CD4-positive, alpha-beta T cell treated with Interleukin-17A for 4 hours (primary cell): ENCODE measurements at places on chromosomes 5 and 9.

DNA sequence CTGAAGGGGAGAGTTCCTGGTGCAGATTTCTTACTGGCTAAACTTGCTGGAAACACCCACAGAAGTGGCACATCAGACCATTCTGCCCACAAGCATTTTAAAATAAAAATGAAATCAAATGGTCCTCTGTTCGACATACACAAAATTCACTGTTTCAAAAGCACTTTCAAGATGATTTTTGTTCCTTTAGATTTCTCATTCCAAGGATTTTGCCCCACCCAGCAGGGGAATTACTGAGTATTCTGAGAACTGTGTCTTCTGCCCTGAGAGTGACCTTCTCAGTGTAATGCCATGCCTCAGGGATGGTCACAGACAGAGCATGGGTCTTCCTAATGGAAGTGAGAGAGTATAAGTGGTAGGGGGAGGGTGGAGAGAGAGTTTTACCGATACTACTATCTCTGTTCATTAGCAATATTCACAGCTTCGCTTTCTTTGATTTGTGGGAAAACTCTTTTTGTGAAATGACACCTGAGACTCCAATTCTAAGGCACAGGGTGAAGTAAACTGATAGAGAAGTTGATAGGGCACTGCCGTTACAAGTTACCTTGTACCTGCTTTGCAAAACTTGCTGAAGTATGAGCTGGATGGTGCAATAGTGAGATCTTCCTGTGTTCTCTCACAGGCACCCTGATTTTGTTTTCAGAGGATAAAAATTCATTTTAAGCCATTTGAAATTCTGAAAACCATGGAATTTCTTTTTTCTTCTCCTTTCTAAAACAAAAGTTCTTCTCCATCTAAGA is 95.8 kb upstream of the CD180 start:
- no peak for DNase-seq

DNA sequence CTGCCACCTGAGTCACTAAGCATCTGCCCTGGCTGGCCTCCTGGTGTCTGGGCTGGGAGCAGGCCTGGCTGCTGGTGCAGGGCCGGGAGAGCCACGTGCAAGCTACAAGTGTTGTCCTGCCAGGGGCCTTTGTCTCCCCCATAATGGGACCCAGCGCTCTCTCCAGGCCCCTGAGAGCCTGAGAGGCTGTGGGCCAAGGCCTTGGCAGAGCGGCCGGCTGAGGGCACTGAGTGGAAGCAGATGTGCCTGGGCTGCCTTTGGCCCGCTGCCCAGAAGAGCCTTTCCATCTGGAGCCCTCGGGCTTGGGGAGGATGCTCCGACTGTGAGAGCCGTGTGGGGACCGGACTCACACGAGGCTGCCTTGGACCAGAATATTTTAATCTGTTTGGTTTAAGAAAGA is 185.5 kb downstream of the RGS3 start:
- DNase-seq: no peak

DNA sequence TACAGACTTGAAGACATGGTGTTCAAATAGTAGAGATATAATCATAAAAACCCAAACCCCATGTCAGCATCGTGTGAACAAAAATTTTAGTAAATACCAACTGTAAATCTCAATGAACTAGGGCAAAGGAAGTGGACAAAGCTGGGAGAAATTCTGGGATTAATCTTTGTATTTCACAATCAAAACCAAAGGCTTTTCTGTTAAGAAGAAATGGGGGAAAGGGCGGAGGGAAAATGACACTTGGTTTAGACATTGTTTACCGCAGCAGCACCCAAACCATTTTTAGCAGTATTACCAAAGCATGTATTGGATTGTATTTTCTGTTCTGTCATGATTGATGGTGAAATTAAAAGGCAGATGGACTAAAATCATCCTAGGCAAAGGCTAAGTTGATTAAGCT is 134.2 kb upstream of the PRSS3 start:
- DNase-seq: no peak

DNA sequence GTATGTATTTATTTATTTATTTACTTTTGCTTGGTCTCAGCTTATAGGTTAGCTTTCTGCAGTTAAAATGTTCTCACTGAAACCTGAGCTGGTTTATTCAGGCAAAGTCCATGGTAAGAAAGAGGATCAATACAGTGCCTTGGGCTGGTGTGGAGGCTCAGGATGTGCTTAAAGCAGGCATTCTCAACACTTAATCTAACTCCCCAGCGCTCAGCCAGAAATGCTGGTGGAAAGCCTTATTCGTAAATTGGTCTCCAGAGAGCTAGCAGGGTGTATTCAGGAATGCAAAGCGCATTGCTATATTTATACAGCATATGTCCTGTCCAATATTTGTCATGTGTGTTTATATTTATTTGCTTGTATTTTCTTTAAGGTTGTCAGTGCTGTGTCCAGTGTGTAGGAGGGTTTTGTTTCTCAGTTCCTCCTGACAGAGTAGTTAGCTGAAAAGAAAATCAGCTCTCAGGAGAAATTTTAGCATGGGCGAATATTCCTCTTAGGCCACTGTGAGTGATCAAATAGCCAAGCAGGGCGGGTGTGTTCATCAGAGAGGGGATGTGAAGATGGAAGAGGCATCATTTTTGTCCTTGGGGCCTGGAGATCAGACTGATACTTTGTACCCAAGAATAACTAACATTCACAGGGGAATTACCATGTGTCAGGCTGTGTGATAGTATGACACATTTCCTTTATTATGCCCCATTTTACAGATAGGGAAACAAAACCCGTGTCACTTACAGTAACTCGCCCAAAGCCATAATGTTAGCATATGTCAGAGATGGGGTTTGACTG is 65.8 kb downstream of the DOCK2 start:
- DNase-seq: no peak

DNA sequence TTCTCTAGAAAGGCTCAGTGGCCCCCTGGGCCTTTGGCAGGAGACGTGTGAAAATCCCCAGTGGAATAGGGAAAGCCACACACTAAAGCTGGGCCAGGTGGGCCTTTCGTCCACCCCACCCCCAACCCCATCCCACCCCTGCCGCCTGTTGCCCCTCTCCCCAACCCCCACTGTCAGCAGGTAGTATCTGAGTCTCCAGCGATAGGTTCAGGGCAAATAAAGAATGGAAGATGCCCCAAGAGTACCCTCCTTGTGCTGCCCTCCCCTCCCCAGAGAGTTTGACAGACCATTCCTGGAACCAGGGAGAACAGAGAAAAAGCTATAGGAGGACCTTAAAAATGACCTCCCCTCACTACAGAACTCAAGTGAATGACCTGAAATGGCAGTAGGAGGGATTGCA is 36.7 kb upstream of the UBE2D2 start:
- DNase-seq: no peak

DNA sequence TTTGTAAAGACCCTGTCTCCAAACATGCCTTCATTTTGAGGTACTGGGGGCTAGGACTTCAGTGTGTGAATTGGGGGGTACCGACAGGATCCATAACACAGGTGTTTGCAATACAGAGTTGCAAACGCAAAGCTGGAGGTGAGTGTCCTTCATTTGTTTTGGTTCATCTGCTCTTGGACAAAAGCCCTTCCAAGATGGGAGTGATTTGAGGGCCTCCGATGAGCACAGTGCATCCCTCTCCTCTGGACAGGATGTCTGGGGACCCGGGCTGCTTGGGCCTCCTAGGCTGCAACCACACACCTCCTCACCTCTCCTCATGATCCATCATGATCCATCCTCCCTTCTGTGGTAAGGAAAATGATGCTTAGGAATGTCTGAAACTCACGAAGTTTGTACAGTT is 23.8 kb downstream of the FGD3 start:
- no peak for DNase-seq

GRCh38 chr5:132556153-132556762 is 519 bp upstream of the RAD50 start:
- no peak for DNase-seq

DNA sequence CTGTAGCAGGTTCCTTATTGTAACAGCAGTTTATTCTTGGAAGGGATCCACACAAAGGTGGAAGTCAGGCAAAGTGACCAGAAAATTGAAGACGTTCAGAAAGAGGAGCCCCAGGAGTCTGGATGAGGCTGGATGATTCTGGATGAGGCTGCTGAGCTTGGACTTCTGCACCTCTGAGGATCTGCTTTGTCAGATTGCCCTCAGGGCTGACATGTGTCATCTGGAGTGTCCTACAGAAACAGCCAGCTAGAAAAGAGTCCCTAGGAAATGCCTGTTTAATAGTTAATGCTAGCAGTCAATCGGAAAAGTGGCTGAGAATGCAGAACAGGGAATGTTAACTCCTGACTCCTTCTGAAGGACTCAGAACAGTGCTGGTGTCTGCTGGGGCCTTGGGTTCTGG is 236.4 kb downstream of the LRRC70 start:
- no peak for DNase-seq

DNA sequence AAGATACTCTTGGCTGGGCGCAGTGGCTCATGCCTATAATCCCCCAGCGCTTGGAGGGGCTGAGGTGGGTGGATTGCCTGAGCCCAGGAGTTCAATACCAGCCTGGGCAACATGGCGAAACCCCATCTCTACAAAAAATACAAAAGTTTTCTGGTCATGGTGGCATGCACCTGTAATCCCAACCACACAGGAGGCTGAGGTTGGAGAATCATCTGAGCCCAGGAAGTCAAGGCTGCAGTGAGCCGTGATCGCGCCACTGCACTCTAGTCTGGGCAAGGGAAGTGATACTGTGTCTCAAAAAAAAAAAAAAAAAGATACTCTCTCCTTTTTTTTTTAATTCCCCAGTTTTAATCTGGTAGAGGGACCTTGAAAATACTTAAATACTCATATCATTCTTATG is 15.0 kb downstream of the ANKRD33B start:
- DNase-seq: peak; percentile 13

DNA sequence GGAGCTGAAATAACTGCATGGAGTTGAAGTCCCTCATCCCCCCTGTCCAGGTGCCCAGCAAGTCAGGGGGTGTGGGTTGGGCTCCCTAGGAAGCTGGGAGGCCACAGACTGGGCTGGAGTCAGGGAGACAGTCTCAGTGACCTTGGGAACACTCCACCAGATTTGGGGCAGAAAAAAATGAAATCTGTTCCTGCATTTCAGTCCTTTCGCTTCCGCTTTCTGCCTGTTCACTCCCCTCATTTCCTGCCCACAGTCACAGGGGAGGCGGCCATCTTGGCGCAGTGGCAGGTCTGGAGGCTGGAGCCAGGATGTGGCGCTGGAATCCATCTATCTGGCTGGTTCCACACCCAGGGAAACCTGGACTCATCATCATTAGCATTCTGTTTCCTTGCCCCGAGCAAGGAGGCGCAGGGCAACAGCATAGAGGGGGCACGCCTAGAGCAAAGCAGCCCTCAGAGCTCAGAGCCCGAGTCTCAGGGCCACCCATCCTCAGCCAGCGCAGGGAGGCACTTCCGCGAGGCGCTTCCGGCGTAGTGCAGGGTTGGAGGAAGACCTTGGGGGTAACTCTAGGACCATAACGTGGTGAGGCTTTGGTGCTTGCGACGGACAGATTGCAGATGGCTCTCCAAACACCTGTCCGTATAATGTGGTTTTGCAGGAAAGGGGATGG is 86.2 kb upstream of the HSPA9 start:
- DNase-seq: no peak

DNA sequence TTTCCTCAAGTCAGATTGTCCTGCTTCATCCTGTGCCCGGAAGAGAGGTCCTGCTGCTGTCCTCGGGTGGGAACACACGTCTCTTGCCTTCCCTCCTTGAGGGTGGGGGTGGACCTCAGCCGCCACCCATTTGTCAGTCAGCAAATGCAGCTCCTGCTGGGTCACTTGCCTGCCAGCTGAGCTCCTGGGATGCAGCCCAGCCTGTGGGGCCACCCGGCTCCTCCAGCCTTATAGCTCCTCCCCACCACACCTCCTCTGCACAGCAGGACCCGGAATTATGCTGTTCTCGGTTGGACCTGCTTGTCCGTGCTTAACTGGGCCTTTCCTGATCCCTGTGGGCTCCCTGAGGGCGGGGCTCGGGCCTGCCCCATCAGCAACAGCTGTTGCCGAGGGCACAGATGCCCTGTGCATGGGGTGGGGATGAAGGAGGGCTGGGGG is 52.7 kb downstream of the RXRA start:
- DNase-seq: no peak

DNA sequence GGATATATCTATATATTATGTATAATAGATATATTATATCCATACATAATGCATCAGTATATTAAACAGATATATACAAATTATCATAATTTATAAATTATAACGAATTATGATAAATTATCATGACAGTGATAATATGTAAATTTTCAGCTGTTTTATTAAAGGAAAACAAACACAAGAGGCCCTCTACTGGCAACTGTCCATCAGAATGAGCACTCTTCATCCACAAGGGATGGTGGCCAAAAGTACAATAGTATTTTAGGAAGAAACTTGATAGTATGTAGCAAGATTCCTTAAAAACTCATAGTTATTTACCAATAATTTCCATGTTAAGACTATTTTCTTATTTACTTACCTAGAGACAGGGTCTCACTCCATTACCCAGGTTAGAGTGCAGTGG is 113.3 kb upstream of the LPAR1 start:
- no peak for DNase-seq

DNA sequence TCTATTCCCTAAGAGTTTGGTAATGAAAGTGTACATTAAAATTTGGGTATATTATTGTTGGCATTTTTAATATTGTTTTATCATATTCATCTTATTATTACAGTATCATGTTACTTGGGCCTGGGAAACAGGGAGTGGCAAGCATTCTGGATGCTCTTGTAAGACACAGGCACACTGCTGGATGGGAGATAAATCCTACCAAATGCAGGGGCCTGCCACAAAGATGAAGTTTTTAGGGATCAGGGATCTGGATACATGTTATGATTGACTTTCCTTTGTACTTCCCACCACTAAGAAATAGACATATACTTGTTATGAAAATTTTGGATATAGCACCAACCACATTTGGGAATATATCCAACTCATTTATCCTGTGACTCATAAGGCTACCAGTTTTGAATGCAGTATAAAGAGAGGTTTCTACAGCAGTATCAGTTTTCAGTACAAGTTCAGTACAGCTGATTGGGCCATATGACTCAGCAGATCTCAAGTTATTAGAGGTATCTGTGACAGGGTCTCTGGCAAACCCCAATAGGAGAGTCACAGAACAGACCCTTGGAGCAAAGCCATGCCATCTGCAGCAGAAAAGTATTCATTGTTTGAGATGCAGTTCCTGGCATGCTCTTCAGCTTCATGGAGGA is 360.1 kb downstream of the DMAC1 start:
- DNase-seq: no peak

DNA sequence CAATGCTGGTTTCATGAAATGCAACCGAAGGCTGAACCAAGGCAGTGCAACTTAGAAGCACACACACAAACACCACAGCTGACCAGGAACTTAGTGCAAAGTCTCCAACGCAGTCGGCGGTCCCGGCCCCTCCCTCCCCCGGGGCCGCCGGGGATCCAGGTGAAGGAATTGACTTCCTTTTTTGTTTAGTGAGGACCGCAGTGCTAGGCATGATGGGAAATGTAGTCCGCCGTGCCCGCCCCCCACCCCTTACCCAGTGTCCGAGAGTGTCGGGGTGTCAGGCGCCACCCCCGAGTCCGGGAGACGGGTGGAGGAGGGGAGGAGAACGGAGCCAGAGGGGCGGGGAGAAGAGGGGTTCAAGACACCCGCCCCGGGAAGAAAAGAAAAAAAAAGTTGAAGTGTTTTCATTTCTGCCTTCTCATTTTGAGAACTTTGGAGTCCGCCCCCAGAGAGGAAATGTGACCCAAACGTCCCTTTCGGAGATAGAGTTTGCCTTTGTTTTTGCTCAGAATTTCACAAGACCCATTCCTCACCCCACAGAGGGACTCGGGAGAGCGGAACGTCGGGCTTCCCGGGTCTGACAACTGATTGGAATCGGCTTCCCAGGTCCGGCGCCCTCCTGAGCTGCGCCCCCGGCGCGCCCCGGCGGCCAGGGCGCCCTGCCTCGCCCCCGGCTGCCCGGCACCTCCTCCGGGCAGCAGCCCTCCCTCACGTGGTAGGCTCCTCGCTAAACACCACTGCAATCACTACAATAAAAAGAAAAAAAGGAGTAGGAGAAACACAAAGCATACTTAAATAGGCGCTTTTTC is 2.0 kb downstream of the IER5L start:
- DNase-seq: peak; percentile 68
